NAMALWA (cell line): ENCODE measurements at places on chromosomes 4 and X.

DNA sequence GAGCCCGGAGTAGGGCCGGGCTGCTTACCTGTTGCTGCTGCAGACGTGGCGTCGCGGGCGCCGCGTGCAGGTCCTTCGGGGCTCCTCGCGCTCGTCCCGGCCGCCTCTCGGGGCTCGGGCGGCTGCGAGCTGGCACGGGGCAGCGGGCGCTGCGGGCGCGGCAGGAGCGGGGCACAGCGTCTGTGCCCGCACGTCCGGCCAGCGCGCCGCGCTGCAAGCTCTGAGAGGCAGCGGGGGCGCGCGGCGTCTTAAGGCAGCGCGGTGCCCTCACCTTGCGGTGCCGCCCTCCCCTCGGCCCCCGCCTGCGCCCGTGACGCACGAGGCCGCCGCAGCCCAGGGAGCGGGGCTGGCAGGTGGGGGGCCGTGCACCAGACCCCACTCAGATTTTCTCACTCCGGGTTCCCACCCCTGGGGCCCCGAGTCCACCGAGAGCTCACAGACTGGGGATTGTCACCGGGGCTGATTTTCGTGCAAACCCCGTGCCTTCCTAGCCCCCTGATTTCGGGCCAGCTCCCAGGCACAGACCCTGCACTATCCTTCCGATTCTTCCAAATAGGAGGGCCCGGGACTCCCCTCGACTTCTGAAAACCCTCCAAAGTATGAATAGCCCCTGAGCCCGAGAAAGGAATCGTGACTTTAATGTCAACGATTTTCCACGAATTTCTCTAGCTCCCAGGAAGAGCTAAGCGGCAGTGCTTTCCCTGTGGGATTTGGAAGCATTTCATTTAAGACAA is at the start of gene GPR101:
Gene GPR101, minus strand, starts transcription at position 222 of the 734 bp plus-strand sequence. CDS start 2,321 bp downstream, outside the sequence.
- no peak for DNase-seq

GRCh38 chr4:168483811-168484210 is 3.5 kb upstream of the DDX60L start:
- no peak for DNase-seq

DNA sequence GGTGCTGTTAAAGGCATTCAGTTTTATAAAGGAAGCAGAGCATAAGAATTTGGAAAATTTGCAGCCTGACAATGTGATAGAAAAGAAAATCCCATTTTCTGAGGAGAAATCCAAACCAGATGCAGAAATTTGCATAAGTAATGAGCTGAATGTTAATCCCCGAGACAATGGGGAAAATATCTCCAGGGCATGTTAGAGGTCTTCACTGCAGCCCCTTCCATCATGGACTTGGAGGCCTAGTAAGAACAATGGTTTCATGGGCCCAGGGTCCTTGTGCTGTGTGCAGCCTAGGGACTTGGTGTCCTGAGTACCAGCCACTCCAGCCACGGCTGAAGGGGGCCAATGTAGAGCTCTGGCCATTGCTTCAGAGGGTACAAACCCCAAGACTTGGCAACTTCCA is 542.7 kb upstream of the NR3C2 start:
- no peak for DNase-seq

DNA sequence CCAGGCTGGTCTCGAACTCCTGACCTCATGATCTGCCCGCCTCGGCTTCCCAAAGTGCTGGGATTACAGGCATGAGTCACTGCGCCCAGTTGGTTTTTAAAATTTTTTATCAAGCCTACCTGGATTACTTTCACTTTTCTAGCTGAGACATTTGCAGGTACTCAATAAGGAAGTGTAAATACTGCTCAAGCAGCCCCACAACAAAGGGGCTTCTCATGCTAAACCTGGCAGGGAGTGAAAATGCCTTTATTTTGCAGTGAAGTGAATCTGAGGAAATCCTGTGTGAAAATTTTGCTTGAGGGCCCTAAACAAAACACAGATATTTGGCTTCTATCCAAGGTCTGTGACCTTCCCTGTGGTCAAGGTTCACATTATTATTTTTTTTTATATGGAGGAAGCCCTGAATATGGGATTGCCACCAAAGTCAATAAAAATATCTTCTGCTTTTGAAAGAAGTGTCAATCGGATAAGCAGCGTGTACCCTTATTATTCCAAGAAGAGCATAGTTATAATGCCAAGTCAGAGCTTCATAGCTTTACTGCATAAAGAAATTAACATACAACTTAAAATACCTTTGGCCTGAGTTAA is 481.0 kb downstream of the SH2D1A start:
- DNase-seq = no peak

GRCh38 chr4:3511187-3511586 is 21.0 kb downstream of the LRPAP1 start:
- DNase-seq = no peak

- no peak for DNase-seq
These were observed 10.0 kb downstream of the CLCN4 start for GRCh38 chrX:10166731-10167151.

- no peak for DNase-seq
These were observed 851.6 kb downstream of the CENPC start for GRCh38 chr4:66693694-66694093.

- no peak for DNase-seq
These were observed 20.8 kb downstream of the ADGRG4 start for GRCh38 chrX:136321532-136321931.

DNA sequence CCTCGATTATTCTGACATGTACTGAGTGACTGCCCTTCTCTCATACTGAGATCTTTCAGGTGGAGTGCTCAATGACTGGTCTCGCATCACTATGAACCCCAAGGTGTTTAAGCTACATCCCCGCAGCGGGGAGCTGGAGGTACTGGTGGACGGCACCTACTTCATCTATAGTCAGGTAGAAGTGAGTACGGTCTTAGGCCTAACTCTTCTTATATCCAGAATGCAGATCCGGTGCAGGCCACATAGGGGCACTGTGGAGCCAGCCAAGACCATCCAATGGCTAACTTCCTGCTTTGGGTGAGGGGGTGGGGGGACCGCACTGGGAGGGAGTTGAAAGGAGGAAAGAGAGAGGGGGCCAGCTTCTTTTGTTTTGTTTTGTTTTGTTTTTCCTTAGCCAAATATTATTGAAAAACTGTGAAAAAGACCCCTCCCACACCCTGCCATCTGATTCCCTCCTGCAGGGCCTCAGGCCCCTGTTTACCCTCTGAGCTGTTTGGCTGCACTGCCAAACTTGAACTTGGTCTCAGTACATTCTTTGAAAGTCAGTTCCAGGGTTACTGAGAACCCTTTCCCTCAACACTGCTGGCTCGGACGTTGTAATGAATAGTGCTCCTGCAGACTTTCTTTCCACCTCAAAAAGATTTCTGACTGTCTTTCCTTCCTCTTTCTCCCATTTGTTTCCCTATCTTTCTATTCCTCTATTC is 16.2 kb downstream of the AWAT2 start:
- DNase-seq = peak; percentile 58

DNA sequence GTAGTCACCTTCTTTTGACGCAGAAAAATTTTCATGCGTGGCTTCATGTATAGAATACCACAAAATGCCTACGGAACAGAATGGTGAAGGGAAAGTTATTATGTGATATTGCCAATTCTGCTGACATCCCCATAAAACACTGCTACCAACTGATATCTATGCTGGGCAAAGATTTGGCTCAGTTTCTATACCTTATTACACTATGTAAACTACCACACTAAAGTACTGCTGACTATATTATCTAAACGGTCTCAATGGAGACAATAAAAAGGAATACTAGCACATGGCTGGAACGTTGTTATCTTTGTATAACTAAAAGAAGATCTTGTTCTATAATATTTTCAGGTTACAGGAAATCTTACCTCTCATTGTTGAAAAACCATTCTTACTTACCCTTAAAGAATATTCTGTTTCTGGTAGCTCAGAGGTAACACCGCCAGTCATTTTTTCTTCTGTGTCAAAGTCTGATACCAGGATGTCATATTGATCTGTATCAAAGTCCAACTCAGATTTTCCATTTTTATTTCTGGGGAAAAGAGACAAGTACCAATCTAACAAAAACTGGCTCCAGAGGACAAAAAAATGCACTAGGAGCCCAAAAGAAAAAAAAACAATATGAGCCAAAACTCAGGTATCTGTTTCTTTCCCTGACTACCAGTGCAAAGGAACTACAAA is 18.9 kb downstream of the MORC4 start:
- DNase-seq = no peak

DNA sequence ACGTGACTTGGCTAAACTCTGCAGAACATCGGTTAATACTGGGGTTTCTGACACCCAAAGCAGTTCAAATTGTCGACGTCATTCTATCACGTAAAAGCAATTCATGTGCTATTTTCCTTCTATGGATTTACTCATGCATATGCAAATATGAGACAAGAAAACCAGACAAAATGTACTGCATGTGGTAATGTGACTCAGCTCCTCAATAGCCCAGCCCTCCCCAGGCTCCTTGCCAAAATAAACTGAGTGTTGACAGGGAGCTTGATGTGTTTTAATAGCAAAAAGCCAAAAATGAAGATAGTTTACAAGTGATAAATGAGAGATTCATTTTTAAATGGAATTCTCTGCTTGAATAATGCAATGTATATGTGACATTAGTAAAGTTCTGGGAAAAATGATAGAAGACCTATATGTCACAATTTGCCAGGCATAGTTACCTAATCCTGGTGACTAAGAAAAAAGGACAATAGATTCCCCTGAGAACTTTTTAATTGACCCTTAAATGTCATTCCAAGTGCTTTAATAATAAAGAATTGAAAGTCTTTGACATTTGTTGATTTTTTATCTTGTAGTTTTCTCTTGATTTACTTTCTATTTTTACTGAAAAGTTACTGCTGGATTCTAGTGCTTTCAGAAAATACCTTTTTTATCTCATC is 1700.6 kb upstream of the TENM3 start:
- DNase-seq = no peak

DNA sequence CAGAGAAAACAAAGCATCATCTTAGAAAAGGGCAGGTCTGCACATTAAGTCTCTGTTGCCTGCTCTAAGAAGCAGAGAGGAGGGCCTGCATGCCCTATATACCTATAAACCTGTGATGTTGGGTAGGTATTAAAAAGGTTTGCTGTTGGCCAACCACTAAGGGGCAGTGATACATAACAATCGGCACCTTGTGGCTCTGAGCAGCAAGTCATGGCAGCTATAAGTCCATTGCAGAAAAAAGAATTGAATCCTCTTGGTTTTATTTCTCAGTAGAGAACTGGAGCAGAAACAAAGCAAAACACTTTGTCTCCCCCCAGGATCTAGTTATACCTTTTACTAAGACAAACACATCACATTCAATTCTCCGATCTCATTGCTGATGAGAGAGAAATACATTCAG is 1364.4 kb downstream of the STIM2 start:
- peak; percentile 37 for DNase-seq

GRCh38 chrX:46791927-46792809 is 33.2 kb upstream of the SLC9A7 start:
- DNase-seq = no peak

- DNase-seq = peak; percentile 7
These were observed 762.4 kb downstream of the DMD start for GRCh38 chrX:32448945-32449344.

- DNase-seq = no peak
These were observed 71.9 kb downstream of the WDFY3 start for GRCh38 chr4:84894621-84895020.

- DNase-seq = no peak
These were observed 45.3 kb upstream of the ATXN3L start for GRCh38 chrX:13365161-13365560.

- DNase-seq = no peak
These were observed 38.0 kb downstream of the FAM241A start for GRCh38 chr4:112183252-112183651.

DNA sequence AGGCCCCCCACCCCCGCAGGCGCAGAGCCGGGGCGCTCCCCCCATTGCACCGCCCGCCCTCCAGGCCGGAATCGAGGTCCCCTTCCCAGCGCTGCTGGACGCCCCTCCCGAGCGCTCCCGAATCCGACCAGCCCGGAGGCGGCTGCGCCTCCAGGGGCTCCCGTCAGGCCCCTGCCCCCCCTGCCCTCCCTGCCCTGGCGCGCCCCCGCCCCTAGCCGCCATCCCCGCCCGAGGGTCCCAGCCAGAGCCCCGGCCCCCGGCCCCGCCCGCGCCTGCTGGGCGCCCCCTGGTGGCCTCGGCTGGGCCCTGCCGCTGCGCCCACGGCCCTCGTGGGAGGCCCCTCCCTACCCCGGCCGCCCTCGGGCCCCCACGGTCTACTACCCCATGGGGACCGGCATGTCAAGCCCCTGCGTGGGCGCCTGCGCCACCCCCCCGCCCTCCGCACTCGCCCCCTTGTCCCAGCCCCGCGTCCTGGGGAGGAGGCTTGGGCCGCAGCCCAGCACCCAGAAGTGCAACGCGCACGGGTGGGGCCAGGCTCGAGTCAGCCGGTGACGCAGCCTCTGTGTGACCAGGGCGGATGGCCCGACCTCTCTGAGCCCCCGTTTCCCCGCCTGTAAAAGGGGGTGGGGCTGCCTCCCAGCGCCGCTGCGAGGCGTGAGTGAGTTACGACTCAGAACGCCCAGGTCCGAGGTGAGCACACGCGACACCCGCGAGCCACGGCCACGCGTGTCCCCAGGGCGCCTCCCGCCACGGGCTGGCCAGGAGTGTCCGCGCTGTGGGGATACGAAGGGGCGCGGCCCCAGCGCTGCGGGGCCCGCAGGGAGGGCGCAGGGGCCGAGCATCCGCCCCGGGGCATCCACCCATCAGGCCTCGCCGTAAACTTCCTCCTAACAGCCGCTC is 104.9 kb downstream of the FAM53A start:
- peak; percentile 69 for DNase-seq

DNA sequence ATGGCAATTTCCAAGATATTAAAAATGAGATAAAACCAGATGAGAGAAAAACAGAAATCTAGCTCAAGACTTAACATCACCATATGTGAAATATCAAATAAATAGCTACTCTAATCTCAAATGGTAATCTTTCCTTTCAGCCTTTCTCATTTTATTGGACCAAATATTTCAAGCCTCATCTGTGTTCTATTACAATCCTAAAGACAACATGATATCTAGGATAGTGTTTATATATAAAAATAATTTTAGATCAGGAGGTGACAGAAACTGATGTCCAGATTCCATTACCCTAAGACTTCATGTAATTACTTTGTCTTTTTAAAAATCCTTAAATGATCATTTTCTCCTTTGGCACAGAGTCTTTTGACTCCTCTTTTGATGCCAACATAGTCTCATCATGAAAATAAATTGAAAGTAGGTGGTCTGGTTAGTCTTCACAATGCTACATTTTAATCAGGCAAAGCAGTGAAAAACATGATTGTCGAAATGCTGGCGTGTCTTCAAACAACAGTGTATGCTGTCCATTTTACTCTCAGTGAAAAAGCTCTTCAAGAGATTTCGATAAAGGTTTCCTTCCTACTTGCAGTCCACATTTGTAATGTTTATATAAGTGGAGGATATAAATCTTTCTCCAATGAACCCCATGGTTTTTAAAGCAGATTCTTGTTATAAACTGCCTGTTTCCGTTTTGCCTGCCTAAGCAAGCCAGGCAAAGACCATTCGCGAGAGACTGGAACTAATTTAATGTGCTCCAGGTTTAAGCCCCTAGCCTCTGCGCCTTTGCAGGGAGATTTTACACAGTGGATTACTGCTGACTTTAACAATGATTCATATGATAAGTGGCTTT is 169.8 kb downstream of the SCFD2 start:
- DNase-seq = no peak

DNA sequence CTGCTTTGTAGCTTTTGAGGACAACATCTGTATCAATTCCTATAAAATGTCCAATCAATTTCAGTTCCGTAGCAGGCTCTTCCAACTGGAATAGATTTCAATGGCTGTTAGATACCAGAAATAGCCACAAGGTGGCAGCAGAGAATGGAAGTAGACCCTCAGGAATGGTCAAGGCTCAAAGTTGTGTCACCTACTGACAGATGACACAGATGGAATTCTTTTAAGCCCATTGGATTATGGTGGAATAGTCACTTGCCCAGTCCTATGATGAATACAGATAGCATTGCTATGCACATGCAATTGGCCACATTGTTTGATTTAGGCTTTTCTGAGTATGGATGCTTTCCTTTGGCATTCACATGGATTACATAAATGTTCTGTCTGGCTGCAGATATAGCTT is 130.4 kb upstream of the RADX start:
- DNase-seq = peak; percentile 39
